ENCODE measurements at places on chromosomes 5 and 9. TPM values are rescaled to one million over a fixed set of nuclear protein-coding genes. Genes with fewer than 3 reads are reported as not detected.
A peak's percentile ranks its signal among the peaks of the same experiment; 100 is the strongest.

DNA sequence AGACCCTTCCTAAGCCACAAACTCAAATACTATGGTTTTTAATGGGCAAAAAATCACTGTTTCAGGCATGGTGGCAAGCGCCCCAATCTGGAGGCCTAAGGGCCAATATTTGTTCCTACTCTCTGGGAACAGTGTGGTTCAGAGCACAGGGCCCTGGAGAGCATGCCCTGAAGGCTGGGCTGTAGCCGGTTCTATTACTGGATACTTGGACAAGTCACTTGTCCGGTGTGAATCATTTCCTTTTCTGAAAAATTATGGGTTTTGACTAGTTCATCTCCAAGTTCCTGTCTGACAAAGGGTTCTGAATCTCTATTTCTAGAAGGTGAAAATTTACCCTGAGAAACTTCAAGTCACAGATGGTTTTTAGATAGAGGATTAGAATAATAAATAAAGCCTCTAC, 75.0 kb downstream of the OTULIN start:
- peak; percentile 87 for DNase-seq

GRCh38 chr9:117462861-117463260, 48.0 kb upstream of the ASTN2 start:
- no peak for DNase-seq

The TMEM38B gene
- 32.5 TPM for total RNA-seq

The COQ4 gene
- total RNA-seq = 70.0 TPM

The ANKRD34B gene
- not detected for total RNA-seq

Measured in A172 (cell line).